ENCODE measurements at places on chromosomes 4 and X.

GRCh38 chr4:3337811-3338210, 45.0 kb downstream of the RGS12 start:
- no peak for DNase-seq

DNA sequence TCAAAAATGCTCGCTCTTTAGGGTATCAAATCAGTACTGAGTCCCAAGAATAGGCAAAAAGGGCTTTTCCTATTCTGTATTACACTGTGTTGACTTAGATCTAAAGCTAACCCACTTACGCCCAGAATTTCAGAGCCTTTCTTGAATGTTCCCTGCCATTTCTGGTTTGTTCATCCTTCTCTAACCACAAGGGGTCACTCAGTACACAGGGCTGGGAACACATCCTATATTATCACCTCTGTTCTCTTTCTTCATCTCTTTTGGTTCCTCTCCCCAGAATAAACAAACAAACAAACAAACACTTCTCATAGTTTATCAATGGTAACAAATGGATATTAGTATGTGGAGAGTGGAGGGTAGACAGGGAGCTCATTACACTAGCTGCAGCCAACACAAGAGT, 25.5 kb upstream of the MORC4 start:
- DNase-seq: no peak

DNA sequence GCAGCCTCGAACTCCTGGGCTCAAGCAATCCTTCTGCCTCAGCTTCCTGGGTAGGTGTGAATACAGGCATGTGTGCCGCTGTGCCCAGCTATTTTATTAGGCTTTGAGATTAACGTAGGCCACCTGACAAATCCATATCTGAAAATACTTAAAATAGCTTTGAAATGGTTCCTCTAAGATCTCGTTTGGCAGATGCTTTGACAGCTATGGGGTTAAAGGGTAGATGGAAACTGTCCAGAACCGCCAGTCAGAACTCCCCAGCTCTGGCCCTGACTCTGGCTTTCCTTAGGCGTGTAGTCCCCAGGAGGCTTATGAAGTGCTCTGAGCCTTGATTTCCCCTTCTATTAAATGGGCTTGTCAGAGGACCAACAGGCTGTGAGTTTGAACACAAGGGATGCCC, 32.8 kb upstream of the STIM2 start:
- no peak for DNase-seq

GRCh38 chr4:153755186-153755585, 4.6 kb downstream of the RNF175 start:
- DNase-seq: no peak

DNA sequence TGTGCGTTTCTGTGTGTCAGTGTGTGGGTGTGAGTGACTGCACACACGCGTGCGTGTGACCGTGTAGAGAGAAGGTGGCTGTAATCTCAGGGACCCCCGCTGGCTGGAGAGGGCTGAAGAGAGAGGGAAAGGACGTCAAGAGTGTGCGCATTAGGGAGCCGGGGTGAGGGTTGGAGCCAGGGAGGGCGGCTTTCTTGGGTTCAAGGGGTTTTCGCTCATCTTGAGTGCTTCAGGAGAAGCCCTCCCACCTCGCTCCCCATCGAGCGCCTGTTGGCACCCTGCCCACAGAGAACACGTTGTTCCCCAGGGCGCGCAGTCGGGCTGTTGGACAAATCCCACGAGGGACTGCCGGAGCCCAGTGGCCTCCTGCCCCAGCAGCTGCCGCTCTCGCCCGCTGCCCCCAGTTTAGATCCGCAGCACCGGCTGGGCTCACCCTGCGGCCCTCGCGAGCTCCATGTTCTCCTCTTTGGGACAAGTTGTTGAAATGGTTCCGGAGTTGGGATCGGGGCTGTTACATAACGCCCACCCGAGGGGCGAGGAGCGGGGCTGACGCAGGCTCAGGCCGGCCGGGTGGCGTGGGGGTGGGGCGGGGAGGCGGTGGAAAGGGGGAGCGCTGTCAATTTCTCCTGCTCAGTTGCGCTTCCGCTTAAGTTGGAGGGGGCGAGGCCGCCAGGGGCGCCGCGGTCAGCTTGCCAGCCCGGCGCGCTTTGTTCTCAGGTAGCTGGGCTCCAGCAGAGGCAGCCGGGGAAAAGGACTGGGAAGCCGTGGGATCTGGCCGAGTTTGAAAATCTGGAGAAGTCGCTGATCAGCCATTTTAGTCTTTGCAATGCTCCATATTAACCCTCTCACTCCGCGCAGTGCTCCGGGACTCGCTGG, 1.6 kb downstream of the GRIA2 start:
- DNase-seq: no peak

GRCh38 chr4:154367659-154368058, 123.9 kb downstream of the DCHS2 start:
- no peak for DNase-seq

DNA sequence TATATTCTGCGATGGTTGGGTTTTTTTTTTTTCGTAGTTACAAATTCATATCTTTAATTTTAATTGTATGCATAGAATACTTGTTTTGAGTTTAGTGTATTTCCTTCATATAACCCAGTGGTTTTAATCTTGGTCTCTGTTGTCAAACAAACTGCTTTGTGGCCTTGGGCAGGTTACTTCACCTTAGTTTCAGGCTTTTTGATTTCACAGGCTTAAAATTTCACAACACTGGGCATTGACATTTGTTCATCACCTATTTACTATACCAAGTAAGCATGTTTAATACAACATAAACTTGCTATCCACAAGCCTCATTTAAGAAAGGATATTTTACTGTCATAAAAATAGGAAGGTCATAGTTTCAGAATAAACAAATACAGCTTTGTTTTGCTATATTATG, 14.7 kb downstream of the RAPGEF2 start:
- DNase-seq: no peak

- no peak for DNase-seq
Measured at GRCh38 chrX:153471663-153472280, 1.4 kb upstream of the HAUS7 start.
